ENCODE measurements at places on chromosomes 2 and 18.
A peak's percentile ranks its signal among the peaks of the same experiment; 100 is the strongest.

DNA sequence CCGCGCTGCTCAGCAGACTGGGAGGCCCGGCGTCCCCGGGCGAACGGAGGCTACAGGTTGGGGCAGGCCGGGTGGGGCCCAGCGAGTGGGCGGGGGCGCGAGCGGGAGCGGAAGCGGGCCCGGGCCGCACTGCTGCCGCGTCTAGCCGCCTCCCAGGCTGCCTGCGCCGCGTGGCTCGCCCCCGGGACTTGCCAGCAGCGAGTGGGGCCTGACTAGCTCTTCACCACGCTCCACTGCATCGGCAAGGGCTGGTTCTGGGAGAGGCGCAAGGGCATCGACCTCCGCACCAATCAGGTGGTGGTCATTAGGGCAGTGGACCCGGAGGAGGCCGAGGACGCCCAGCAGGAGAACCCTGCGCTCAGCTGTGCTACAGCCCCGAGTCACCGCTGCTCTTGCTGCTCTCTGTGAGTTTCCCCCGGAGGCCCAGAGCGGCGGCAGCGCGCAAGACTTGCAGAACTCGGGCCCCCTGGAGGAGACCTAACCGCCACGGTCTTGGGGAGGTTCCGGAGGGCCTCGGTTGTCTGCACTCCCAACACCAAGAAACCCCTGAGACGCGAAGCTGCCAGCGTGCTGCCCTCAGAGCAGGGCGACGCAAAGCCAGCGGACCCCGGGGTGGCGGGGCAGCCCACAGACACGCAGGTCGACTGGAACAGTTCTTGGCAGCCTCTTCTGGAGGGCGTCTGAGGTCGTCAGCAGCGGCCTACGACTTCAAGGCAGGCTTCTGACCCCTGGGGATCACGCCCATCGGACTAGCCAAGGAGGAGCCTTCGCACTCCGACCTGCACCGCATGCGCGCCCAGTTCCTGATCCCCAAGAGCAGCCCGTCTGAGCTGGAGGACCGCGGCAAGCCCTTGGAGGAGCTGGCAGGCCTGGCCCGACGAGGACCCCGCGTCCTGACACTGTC lies 27.2 kb upstream of the PTPN2 start:
- peak; percentile 54 for DNase-seq

- DNase-seq, result no peak
Measured at GRCh38 chr2:173075056-173075780, 428 bp upstream of the MAP3K20 start.

DNA sequence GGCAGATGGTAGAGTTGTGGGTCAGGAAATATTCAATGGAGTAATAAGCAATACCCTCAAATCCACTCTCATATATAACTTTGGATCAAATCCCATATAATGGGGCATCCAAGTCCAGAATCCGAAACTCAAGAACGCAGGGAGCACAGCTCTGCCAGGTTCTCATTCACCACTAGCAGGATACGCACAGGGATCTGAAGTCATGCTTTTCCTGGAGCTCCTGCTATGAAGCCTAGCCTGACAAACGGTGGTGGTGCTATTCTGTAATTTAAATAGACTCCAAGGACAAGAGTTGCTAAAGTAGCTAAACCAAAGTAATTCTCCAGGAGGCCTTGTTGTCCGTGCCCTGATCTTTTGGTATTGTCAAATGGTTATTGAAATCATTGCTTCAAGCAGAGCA lies 264.8 kb downstream of the SLC8A1 start:
- DNase-seq, result no peak

- peak; percentile 21 for DNase-seq
Measured at GRCh38 chr2:46545015-46545839, 65.9 kb downstream of the TMEM247 start.

DNA sequence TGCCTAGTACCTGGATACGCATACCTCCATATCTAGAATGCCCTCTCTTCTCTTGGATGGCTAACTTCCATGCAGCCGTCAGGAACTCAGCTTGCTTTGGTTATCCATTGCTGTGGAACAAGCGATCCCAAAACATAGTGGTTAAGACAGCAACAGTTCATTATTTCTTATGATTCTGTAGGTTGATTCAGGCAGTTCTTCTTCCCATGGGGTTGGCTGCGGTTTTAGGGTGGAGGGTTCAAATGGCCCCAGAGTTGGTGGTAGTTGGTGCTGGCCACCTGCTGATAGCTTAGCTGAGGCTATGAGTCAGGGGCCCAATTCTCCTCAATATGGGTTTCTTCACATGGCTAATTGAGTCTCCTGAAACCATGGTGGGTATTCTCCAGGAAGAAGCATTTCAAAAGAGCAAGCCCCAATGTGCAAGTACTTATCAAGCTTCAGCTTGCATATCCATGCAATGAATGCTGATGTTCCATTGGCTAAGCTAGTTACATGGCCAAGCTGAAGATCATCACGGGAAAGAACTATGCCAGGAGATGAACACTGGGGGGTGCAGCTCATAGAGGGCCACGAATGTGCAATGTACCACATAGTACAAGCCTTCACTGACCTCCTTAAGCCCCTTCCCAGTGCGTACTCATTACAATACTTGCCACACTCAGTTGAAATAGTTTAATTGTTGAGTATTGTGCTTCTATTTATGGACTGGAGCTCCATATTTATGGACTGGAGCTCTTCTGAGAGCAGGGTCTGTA lies 10.0 kb upstream of the RHOB start:
- DNase-seq, result no peak
